BJ (cell line): ENCODE measurements at places on chromosomes 2 and 18.

GRCh38 chr18:70072678-70073077 lies 125.0 kb upstream of the CD226 start:
- DNase-seq = no peak

DNA sequence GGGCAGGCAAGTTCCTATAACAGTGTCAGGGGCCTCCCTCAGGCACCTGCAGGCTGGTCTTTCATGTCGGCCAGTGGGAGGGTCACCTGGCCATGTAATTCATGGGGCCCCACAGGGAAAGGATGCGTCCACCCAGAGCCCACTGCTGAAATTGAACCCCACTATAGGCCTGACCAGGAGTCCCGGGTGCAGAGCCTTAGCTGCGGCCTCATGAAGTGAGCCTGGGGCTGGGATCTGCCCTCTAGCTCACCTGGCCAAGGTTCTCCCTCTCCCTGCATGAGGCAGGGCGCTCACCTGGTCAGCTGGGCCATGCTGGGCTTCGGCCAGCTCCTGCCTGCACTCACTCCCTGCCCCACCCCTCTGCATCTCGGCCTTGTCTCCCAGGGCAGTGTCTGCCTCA lies 41.1 kb downstream of the C1QL2 start:
- DNase-seq = no peak

GRCh38 chr2:152564754-152565551 lies 152.3 kb downstream of the PRPF40A start:
- no peak for DNase-seq

DNA sequence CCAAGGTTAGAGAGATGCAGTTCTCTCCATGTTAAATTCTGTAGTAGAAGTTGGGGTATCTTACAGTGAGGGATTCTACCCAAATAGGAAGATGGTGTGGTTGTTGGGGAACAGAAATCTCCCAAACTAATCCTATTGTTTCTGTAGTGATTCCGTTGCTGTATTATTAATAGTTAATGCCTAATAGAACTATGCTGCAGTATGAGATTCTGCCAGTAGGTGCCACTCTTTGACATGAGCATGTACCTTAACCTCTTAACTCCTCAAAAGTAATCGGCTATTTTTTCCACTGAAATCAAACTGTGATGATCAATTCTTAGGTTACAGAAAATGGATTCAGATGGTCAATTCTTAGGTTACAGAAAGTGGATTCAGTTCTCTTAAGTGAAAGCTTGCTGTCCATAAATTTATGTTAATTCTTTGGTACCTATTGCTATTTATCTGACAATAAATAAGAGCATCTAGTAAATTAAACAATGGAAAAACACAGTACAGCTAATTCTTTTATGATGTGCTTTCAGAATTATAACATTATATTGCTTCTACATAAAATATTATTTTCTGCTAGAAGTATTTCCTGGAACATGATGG lies 97.9 kb upstream of the DLX2 start:
- DNase-seq = no peak

DNA sequence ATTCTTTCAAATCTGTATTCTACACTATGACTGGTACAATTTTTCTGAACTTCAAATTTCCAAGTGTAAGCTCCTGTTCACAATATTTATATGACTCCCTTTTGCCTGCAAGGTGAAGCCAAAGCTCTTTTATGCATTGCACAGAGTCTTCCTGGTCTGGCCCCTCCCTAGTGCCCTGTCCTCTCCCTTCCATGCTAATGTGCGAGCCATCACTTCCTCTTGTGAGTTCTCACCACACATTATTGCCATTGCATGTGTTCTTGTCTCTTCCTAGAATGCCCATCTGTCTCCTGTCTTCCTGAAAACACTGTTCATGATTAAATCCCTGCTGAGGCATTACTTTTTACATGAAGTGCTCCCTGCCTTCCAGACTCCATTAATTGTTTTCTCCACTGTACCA lies 169.9 kb downstream of the MC4R start:
- no peak for DNase-seq

- no peak for DNase-seq
Observed at GRCh38 chr2:191670076-191670475, 7.9 kb upstream of the NABP1 start.

DNA sequence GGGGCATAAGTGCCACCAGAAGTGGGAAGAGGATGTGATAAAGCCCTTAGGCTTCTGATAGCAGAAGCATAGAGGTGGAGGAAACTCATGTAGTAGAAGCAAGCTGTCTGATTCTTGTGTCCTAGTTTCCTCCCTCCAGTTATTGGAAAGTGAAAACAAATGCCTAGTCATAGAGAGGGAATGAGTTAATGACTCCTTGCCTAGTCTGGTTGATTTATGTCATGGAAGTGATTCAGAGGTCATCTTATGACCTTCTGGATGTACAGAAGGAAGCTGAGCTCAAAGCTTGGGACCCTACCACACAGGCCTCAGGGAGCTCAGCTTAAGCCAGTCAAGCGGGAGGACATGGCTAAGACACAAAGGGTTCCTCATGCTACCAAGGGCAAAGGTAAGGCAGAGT lies 232.2 kb downstream of the THSD7B start:
- DNase-seq = no peak
